NCI-H1092 treated with DMSO at 0.1 percent for 48 hours (cell line): ENCODE measurements at places on chromosomes 5 and 9.
A peak's percentile ranks its signal among the peaks of the same experiment; 100 is the strongest.

- DNase-seq: no peak
Measured at GRCh38 chr9:102609461-102609860, 385.7 kb upstream of the CYLC2 start.

GRCh38 chr9:129864991-129865647, 29.9 kb downstream of the USP20 start:
- no peak for DNase-seq

DNA sequence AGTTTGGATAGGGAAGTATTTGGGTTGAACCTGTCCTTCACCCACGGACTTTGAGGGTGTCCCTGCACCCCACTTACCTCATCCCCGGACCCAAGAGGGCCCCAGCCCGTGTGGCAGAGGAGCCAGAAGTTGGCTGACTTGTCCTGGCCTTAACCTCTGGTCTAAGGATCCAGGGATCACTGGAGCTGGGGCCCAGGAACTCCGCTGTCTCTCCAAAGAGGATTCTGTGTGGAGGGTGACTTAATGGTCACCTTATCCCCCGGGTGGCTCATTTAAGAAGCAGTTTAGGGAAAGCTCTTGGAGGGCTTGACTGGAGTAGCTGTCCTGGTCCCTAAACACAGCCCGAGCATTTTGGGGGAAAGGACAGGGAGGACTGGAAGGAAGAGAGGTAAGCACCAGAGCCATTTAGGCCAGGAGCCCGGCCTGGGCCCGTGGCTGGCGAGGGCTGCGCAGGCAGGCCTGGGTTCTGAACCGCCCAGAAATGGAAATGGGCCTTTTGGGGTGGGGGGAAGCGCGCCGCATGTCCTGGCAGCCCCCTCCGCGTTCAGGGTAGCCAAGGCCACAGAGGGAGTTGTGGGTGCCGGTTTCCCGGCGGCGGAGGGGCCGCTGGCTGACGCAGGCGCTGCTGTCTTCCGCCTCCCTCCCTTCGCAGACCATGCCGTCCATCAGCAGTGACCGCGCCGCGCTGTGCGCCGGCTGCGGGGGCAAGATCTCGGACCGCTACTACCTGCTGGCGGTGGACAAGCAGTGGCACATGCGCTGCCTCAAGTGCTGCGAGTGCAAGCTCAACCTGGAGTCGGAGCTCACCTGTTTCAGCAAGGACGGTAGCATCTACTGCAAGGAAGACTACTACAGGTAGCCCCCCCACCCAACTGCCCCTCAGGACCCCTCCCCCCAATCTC, 2.0 kb downstream of the LHX2 start:
- no peak for DNase-seq

- DNase-seq: no peak
Measured at GRCh38 chr9:4799033-4799430, 6.3 kb downstream of the RCL1 start.

- DNase-seq: no peak
Measured at GRCh38 chr5:117177302-117177701, 602.7 kb upstream of the SEMA6A start.

GRCh38 chr5:128536254-128537220, 1.5 kb downstream of the FBN2 start:
- no peak for DNase-seq

DNA sequence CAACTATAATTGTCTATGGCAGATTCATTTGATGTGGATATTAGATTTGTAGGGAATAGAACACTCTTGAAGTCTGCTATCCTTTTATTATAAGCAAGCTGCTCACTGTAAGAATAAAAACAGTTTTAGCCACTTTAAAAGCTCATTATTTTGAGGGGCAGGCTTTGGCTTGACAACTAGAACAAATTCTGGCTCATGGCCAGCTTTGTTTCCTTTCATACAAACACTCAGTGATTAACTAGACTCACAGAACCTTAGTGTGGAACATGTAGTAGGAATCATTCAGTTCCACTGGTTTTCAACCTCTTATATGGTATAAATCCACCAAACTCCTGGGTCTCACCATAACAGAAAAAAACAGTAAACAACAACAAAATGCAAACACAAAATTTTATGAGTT, 27.4 kb upstream of the CEP120 start:
- peak; percentile 39 for DNase-seq

DNA sequence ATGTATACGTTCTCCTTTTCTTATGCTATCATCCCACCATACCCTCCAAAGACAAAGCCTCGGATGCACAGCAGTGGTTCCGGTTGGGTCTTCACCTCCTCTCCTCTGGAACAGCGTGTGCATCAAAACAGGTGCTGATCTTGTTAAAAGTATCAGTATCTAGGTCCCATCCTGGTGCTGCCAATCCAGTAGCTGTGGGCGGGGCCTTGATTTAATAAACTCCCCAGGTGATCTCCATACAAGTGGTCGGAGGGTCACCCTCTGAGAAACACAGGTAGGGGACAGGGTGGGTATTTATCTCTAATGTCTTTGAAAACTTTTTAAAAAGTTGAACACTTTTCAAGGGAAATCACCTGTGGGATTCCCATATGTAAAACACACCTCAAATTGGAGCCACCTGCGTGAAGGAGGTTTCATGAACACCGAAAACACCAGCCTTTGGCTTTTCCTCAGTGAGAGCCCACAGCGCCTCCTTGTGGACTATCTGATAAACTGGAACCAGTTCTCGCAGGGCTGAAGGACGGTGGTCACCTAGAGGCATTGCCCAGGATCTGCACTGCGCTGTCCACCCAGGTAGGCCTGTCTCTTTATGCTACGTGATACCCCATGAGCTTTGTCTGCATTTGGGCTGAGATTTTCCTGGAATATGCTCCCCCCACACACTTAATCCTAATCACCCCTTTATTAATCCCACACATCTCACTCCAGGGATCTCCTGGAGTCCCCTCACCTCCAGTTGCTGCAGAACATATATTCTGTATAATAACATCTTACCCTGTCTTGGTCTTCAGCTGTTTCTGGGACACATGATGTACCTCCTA, 80.5 kb upstream of the EPB41L4B start:
- DNase-seq: peak; percentile 44

GRCh38 chr9:1421436-1421835, 371.3 kb downstream of the DMRT2 start:
- DNase-seq: no peak

DNA sequence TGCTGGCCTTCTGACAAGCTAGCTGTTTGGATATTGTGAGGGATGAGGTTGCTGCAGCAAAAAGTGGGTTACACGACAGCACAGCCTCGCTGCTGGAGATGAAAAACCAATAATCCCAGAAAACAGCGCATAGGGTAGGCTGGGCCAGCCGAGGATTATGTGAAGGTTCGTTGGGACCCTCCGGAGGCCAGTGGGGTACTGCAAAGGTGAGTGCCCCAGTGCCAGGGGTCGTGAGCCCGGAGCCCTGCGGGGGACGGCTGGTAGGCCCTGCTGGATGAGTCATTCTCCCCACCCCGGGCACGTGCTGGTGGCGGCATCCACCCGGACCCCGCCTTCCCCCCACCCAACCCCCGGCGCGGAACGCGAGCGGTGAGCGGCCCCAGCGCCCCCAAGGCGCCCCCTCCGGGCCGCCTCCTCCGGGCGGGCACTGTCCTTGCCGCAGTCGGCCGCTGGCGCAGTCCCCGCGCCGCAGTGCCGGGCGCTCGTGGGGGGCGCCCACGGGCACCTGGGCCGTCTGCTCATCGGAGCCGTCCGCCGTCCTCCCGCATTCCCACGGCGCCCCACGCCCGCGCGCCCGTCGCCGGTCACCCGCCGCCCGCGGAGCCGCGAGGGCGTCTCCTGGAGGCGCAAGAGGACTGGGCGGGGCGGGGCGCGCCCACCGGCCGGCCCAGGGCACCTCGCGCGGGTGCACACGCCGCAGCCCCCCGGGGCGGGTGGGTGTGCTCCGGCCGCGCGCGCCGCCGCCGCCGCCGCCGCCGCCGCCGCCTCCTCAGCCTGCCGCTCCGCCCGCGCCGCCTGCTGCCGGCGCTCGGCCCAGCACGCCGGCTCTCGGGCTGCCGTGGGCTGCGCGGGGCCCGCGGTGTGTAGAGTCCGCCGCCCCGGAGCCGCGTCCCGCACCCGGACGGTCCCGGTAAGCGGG, at the start of gene PHF24:
PHF24 (plus strand) TSS at position 794 of the 919 bp plus-strand sequence. CDS start 13,014 bp downstream, outside the sequence.
- DNase-seq: peak; percentile 11

DNA sequence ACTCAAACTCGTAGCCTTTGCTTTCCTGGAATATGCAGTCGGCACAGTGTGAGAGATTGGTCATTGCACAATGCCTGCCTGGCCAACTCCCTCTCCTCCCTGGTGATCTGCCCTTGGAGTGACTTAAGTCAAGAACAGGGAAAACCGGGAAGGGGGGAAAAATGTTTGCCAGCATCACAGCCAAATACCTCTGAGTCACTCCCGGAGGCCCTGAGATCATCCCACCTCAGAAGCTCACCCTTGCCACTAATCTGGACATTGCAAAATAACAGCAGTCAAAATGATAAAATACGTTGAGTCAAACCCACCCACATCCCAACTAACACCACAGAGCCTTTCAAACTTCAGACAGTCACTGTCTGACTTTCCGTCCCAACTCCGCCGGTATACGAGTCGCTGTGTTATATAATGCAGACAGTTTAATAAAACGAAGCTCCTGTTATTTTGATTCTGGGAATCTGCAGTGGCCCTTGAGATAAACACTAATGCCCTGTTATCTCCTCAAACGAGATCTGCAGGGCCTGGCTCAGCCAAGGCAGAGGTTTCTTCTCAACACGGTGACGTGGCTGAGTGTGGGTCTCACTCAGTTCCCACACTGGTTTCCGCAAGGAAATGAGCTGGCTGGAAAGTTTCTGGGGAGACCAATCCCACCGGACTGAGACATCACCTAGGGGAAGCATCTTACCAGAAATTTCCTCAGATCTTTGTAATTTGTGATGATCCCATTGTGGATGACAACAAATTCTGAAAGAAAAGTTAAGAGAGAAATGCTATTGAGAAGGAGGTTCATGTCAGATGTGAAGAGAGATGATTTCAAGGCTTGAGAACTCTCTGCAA, 22.1 kb downstream of the GFPT2 start:
- no peak for DNase-seq

DNA sequence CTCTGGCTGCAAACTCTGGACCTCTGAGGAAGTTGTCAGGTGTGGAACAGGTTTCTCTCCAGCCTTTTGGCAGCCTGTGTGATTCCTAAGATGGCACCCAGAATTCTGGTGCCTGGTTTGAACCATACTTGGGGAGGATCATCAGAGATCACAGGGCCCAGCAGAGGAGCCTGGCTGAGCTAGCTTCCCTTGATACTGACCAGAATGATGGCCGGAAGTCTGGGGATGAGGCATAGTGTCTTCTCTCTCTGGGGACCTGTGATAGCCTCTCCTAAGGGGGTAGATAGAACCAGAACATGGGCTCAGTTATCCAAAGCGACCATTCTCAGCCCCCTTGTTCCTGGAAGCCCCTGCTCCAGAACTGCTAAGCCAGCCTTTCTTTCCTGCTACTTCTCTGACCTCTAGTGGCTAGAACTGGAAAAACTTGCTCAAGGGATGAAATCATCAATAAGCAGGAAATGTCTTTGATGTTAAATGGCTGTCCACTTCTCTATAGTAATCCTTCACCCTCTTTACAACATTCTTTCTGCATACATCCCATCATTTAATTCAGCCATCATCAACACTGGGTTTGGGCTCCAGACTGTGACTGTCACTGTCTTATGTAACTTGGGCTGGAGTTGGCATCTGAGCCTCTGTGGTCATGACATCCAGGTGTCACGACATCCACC, 55.1 kb downstream of the C9orf152 start:
- DNase-seq: peak; percentile 57

GRCh38 chr5:153079396-153079795, 411.1 kb upstream of the GRIA1 start:
- DNase-seq: no peak

- DNase-seq: no peak
Measured at GRCh38 chr5:10682801-10683525, 78.1 kb downstream of the DAP start.

DNA sequence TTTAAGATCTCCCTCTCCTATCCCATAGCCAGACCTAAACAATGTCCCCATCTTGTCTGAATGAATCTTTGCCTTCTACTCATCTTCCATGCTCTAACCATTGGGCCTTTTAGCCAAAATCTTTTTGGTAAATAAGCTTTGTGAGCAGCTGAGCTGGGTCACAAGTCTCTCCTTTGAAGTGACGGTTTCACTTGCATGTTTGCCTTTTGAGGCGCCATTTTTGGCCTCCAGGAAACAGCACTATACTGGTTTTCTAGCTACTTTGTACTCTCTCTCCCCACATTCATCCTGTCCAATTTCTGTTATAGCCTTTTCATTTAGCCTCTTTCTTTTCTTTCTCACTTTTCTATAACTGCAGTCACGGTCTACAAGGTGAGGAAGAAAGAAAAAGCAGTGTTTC, 195.5 kb upstream of the C9orf72 start:
- DNase-seq: no peak

GRCh38 chr9:87245271-87245670, 252.4 kb upstream of the DAPK1 start:
- DNase-seq: no peak

- no peak for DNase-seq
Measured at GRCh38 chr5:160023908-160024630, 15.1 kb downstream of the TTC1 start.

DNA sequence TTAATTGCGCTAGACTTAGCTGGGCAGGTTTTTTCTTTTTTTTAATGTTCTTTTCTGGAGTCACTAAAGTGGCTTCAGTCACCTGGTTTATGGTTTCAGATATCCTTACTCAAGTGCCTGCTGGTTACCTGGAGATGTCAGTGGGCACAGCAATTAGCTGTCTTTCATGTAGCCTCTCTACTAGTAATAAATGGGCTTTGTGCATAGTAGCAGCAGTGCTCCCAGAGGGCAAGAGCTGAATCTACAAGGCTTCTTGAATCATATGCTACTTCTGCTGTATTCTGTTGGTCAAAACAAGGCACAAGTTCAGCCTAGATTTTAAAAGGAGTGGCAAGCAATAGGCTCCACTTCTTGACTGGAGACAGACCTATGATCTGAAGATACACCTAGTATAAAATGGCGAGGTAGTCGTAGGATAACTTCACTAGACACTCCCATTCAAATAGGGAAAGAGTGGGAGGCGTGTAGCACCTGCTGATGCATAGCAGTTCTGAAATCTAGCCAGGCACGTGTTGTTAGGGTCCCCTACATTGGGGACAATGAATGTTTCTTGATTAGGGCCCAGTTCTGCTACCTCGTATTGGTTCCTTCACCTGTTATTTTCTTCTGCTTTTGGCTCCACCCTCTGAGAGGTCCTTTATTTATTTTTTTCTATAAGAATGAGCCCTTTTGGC, 7.0 kb downstream of the SCAMP1 start:
- DNase-seq: peak; percentile 2

DNA sequence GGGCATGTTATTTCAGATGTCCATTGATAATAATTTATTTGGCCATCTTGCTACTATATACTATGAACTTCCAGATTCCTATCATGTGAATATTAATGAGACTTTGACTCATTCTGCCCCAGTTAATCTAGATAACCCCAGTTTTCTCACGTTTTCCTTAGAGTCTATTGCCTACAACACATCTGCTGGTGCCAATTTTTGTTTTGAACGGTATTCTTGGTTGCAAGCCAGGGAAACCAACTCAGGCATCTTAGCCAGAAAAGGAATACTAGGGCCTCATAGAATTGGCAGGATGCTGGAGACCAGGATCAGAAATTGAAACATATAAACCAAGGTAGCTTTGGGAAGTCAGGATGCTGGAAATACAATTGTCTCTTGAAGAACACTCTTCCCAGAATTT, 28.0 kb upstream of the NPR3 start:
- DNase-seq: no peak
